ENCODE measurements at places on chromosomes 12 and 14.

DNA sequence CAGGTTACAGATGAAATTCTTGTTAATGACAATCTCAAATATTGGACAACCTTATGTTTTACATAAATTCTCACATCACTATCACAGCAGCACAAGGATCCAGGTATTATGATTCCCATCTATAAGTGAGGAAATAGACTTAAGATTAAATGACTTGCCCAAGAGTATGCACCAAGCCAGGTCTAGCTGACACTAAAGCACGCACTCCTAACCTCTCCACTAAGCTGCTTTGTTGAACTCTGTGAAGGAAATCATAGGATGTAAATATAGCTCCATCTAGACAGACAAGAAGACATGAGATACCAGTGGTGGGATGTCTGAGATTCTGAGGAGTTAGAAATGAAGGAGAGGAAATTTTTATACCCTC lies 87.9 kb downstream of the PHLDA1 start:
- DNase-seq, result no peak

- DNase-seq, result no peak
These were observed 134.6 kb upstream of the EVL start for GRCh38 chr14:99930420-99931274.

DNA sequence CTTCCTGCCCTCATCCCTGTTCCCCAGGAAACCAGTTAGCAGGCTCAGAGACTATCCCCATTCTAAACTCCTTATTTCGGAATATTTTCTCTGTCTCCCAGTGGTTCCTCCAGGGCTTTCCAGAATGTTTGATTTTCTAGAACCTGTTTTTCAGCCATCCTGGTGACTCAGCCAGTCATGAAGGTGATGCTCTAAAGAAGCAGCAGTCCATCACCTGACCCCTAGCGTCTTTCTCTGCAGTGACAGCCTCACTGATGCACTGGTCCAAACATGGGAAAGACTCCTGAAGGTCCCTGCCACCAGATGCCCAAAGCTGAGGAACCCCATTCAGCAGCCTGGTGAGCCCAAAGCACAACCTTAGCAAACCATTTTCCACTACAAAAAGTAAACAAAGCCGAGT lies 212.6 kb downstream of the PHETA1 start:
- no peak for DNase-seq

- DNase-seq, result no peak
These were observed 4.6 kb downstream of the BTG1 start for GRCh38 chr12:92140896-92141536.

DNA sequence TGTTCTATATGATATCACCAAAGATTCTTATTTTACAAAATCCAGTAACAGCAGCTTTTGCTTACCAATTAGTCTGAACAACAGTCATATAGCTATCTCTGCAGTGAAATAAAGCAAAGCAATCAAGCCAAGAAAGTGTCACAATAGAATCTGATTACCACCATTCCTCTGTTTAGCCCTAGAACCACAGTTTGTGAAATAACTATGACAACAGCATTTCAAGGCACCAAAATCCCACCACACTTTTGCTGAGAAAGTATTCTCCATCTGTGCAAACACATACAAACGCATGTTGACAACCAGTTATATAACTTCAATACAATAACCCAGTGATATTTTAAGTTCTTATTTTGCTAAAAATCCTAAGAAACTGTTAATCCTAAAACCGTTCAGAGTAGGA lies 7.4 kb downstream of the PPP1R13B start:
- no peak for DNase-seq

- DNase-seq, result no peak
These were observed 249.5 kb upstream of the CLEC14A start for GRCh38 chr14:38505221-38505972.

- no peak for DNase-seq
These were observed 195.1 kb upstream of the CAND1 start for GRCh38 chr12:67074072-67074471.

GRCh38 chr14:75127903-75128595 lies 1.2 kb upstream of the NEK9 start:
- DNase-seq, result no peak

- peak; percentile 18 for DNase-seq
These were observed 310.9 kb upstream of the DIO3 start for GRCh38 chr14:101250336-101250947.

DNA sequence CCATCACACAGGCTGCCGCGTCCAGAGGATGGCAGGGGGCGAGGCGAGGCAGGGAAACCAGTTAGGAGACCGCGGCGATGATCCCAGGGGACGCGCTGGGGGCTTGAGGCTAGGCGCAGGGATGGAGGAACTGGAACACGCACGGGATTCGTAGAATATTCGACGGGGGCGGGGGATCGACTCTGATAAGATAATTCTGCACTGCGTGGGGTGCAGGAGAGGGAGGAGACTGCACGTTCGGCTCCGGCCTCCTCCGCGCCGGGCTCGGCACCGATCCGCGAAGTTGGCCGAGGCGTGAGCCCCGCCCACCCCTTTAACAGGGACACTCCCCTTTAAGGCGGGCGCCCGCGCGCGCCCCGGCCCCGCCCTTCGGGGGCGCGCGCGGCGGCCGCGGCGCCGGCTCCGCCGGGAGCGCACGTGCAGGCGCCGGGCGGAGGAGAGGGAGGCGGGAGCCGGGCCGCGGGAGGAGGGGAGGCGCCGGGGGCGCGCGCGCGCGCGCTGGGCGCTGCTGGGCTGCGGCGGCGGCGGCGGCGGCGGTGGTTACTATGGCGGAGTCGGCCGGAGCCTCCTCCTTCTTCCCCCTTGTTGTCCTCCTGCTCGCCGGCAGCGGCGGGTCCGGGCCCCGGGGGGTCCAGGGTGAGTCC lies at the start of gene ACVR1B:
ACVR1B (plus strand) TSS at position 501 of the 644 bp plus-strand sequence; CDS start at position 546, 45 bp downstream.
- peak; percentile 85 for DNase-seq

DNA sequence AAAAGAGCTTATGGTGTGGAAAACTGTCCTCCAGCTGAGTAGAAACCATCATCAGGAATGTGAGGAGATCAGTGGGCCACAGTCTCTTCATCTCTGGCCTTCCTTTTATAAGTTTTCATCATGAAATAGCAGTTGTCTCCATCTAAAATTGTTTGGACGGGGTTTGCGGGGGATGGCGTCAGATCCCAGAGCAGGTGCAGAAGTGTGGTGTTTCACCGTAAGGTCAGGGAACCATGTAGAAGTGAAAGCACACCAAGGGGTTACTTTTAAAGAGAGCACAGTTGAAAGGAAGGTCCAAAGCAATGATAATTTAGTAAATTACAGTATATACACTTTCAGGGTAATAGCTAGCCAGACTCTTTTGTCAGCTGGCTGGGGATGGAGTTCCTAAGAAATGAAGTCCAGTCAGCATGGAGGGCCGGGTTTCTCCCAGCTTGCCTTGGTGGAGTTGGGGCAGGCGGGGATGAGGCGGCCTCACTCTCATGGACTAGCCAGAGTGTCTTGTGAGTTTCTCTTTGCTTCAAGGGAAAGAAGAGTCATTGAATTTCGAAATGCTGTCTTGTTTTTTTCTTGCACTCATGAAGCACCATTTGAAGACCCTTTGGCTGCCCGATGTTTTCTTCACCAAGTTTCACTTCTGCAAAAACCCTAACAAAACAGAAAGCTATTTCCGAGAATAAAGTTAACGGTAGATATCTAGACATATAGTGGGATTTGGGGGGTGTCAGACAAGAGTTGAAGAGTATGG lies 100.6 kb downstream of the ETV6 start:
- no peak for DNase-seq

DNA sequence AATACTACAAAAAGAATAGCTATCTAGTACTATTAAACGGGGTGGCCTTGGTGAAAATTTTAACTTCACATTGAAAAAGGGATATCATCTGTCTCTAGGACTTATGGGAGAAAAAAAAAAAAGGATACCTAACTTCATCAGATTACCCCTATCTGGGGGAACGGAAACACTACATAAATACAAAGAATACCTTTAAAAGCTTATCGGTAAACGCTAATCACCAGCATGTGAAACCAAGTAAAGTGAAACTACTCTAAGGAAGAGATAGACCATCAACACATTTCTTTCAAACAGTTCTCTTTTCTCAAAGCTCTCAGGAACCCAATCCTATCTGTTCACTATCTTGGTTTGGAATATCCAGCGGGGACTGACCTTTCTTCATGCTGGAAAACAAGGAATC lies 3.5 kb downstream of the KICS2 start:
- no peak for DNase-seq

DNA sequence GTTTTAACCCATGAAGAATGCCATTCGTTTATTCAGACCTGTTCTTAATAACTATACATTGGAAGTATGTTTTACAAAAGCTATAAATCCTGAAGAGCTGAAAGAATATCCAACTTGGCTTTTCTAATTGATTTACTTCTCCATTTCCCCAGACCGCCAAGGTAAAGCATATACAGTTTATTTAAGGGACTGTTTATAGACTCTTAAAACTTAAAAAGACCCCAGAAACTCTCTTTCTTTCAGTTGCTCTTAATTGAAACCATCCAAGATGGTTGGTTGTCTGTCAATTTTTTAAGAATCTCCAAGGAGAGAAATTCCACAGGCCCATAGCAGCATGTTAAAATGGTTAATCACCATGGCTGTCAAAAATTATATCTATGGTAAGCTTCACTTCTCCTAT lies 8.8 kb downstream of the IGF1 start:
- DNase-seq, result no peak

DNA sequence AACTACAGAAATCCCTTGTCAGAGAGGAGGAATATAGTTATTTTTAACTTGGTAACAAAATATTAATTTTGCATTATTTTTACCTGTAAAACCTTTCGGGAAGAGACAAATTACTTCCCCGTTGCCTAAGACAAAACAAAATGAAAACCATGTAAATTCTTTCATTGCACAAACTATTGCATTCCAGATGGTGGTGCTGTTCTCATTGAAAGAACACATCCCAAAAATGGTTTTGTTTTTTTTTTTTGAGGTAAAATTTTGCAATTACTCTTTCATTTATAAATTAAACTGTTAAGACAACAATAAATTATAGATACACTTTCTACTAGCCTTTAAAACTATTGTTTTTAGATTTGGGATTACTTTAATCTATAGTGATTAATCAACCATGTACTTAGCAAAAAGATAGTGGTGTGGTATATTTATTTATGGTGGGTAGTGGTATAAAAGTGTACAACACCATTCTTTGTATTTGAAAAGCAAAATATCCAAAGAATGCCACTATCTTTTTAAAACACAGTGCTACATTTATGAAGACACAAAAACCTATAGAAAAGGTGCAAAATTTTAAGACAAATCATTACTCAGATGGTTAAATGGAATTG lies 115.5 kb downstream of the SLC38A1 start:
- DNase-seq, result no peak

DNA sequence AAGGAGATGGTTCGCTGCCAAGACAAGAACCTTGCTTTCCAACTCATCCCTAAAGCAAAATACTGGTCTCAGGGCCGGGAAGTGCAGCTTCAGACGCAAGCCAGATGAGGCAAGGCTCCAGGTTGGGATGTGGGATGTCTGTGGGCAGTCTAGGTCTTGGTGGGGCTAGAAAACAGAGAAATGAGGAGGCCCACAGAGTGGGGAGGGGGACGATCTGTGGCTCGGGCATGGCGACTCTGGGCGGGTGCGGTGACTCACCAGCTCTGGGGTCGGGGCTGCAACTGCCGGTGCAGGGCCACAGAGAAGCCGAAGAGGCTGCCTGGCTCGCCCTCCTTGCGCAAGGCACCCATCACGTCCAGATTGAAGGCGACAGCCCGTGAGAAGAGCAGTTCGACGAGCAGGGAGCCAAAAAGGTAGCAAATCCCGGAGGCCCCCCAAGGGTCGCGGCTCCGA lies 459 bp downstream of the ITGA7 start:
- DNase-seq, result peak; percentile 22

GRCh38 chr12:115257791-115258190 lies 573.8 kb upstream of the TBX3 start:
- no peak for DNase-seq

GRCh38 chr12:98352218-98352811 lies 163.1 kb upstream of the TMPO start:
- DNase-seq, result no peak

- no peak for DNase-seq
These were observed 143.3 kb downstream of the NRXN3 start for GRCh38 chr14:78313499-78313898.

GRCh38 chr14:29587761-29588470 lies 339.7 kb downstream of the PRKD1 start:
- DNase-seq, result no peak

- no peak for DNase-seq
These were observed 1.3 kb upstream of the LTBP2 start for GRCh38 chr14:74613211-74613914.

- no peak for DNase-seq
These were observed 1.1 kb upstream of the BCL11B start for GRCh38 chr14:99272899-99273765.

DNA sequence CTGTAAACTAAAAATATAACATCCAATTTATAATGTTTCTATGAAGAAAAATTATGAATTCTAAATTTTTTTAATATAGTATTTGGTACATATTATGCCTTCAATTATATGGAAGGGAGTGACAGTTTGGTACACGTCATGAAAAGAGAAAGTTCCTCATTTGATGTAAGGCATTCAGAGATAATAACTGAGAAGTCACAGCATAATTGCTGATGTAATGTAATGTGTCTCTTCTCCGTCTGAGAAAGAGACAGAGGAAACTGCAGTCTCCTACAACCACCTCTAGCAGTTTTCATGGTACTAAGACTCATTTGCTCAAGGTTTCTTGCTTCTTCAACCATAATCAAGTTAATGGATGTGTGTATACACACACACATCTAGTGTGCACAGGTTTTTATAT lies 2.3 kb upstream of the CD69 start:
- DNase-seq, result no peak

GRCh38 chr12:76124456-76124855 lies 40.0 kb upstream of the NAP1L1 start:
- no peak for DNase-seq

DNA sequence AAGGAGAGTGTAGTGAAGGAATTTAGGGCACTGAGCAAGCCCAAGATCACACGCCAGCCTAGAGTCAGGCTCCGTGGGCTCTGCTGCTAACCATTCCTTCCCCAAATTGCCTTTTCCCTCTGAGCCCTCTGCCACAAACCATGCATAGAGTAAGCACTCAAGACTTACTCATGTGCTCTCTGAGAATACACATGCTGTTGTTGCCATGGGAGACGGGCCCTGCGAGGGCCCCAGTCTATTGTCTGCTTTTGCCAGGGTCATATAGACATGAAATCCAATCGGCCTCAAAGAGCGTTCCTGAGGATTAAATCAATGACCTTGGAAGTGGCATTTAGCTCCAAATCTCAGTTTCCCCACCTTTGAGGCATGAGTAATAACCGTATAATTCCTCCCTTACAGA lies 48.7 kb upstream of the WSCD2 start:
- DNase-seq, result no peak

GRCh38 chr14:78904094-78904493 lies 733.9 kb downstream of the NRXN3 start:
- DNase-seq, result no peak

DNA sequence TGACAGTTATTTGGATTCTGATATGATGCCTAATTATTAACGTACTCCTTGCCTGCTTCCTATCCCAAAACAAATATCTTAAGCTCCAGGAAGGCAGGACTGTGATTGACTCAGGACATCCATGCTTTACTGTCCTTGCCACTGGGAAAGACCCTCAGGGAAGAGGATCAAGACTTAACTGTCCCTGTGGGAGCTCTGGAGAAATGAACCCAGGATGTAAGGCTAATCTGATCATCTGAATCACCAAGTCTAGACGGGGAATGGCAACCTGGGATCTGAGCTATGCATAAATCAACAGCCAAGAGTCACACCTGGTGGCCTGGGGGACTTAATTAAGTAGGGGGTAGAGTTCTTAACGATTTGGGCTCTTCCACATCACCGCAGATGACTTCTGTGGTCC lies 153.2 kb upstream of the BCL2L14 start:
- DNase-seq, result no peak
